ENCODE measurements at places on chromosomes 3 and 15. TPM values are rescaled to one million over a fixed set of nuclear protein-coding genes. Genes with fewer than 3 reads are reported as not detected.

DNA sequence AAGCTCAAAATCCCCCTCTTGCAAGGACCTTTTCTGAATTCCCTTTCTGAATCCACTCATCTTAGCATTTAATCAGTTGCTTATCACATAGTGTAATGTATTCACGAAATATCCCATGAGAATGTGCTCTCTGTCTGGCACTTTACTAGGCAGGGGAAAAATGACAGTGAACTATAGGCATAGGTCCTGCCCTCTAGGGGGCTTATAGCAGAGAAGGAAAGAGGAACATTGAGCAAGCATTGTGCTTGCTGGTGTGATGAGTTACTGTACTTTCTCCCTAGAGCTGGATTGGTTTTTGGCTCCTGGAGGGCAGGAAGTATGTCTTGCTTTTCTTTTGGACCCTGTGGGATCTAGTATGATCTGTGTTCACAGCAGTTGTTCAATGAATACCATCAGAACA, 26.5 kb downstream of the DUOX2 start:
- H3K4me3 ChIP-seq: no peak overlapping the region
- DNase-seq: no peak
- H3K4me1 ChIP-seq: peaks cover 23% of the 10 kb centered on the region
- H3K36me3 ChIP-seq: no peaks in the 10 kb centered on the region
- H3K27ac ChIP-seq: no peak overlapping the region
- peaks cover 22% of the 10 kb centered on the region for H3K27me3 ChIP-seq

- H3K27ac ChIP-seq: no peak overlapping the region
- no peak overlapping the region for H3K4me3 ChIP-seq
- H3K36me3 ChIP-seq: no peaks in the 10 kb centered on the region
- H3K4me1 ChIP-seq: peaks cover 4% of the 10 kb centered on the region
- no peak for DNase-seq
Observed at GRCh38 chr15:53588773-53589172, 170.7 kb downstream of the WDR72 start.

DNA sequence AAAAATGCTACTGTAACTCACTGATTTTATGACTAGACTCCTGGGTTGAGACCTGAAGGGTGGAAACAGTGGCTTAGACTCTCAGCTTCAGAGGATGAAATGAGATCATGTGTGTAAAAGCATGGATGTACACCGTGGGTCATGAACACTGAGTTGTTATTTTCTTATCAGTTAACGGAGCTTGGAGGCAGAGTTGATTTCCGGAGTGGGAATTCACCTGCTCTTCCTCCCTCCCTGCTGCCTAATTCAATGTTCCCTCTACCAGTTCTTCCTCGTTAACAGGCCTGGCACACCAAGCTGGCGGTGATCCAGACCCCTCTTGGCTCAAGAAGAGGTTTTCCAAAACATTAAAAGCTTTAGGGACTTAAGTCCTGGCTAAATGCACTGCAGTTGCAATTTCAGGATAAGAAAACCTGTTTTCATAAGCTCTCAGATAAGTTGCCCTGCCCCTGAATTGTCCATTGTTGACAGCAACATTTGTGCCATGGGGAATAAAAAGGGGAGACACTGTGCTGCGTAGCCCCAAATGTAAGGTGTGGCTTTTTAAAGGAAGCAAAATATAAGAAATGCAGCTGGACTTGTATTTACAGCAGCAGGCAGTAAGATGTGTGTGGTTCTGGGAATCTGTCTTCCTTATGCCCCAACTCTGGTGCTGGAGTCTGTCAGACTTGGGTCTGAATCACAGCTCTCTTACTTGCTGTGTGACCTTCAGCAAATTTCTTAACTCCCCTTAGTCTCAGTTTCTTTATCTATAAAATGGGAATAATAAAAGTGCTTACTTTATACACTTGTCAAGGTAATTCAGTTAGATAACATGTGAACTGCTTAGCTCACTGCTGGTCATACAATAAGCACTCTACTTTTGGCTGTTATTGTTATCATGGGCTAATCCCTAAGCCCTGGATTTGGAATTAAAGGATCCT, 9.9 kb downstream of the PDIA5 start:
- H3K27ac ChIP-seq: no peak overlapping the region
- H3K4me1 ChIP-seq: peaks cover 31% of the 10 kb centered on the region
- no peaks in the 10 kb centered on the region for H3K36me3 ChIP-seq
- no peak for DNase-seq

Gene BNC1
- 3.3 TPM for total RNA-seq

GRCh38 chr3:169665264-169666075, 2.0 kb upstream of the MECOM start:
- peaks cover 19% of the 10 kb centered on the region for H3K4me1 ChIP-seq
- H3K27me3 ChIP-seq: peaks cover 83% of the 10 kb centered on the region
- DNase-seq: peak; percentile 79

Gene TRAT1
- total RNA-seq: not detected

GRCh38 chr3:136802481-136802996, 16.4 kb upstream of the SLC35G2 start:
- H3K27me3 ChIP-seq: no peaks in the 10 kb centered on the region
- no peaks in the 10 kb centered on the region for H3K36me3 ChIP-seq
- H3K27ac ChIP-seq: no peak overlapping the region

Gene SEMA6D
- total RNA-seq: 16.2 TPM

Gene C2CD4A
- total RNA-seq: under 0.01 TPM

DNA sequence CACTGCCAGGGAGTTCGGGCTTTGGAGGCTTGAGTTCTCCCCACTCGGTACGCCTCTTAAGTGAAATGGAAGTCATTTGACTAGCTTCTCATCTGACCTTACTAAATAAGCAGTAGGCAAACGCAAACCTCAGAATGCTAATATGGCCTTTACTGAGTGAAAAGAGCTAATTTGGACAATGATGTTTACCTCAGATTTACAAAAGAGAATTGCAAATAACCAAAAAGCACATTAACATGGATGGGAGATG, 1.6 kb upstream of the RNU6-1 start:
- no peak for DNase-seq
- no peaks in the 10 kb centered on the region for H3K36me3 ChIP-seq
- peaks cover 32% of the 10 kb centered on the region for H3K4me1 ChIP-seq
- H3K27ac ChIP-seq: no peak overlapping the region
- peak overlapping the region; percentile 86 for H3K4me3 ChIP-seq
- peaks cover 10% of the 10 kb centered on the region for H3K27me3 ChIP-seq

Gene TAGLN3
- total RNA-seq: not detected

Gene ALDH1L1
- not detected for total RNA-seq

DNA sequence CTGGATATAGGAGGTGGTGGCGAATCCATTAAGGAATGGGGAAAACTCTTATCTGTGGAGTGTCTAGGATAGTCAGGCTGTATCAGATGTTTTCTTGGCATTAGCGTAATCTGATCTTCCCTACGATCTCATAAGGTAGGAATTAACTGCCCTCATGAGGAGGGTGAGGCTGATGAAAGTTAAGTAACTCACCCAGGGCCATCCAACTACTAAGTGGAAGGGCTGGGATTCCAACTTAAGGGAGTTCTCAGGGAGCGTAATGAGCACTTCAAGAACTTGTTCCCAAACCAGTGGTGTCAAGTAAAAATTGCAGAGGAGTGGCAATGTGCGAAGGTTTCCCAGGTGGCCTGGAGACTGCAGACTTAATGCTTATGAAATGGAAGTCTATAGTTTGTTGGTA, 55.9 kb upstream of the OSBPL11 start:
- H3K4me3 ChIP-seq: no peak overlapping the region
- no peaks in the 10 kb centered on the region for H3K27me3 ChIP-seq
- H3K4me1 ChIP-seq: no peaks in the 10 kb centered on the region
- no peak for DNase-seq
- no peak overlapping the region for H3K27ac ChIP-seq

DNA sequence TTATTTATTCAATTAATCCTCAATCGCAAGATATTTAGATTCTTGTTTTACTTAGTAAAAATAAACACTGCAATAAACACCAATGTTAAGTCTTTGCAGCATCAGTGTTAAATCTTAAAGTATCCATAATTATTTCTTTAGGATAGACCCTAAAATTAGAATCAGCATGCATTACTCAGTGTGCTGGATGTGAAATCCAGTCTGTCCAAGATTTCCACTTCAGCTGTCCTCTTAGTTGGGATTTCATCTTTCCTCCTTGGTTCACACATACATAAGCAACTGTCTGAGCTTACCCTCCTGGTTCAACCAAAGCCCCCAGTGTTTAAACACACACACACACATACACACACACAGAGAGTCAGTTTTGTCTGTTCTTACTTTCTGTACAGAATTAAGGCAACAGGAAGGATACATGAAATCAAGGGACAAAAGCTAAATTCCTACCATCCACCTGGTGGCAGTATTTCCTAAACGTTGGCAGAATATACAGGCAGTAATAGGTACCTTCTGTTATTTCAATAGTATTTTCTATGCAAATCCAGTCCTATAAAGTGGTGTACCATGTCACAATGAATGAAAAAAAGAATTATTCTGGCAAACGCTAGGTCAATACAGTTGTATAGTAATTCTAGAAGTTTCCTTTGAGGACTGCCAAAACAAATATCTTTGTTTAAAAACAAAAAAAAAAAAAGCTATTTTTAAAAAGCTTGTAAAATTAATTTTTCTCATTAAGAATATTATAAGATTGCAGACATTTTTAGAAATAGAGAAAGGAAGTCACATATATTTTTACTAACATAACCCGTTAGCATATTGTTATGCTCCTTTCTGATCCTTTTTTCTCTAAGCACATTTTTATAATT, 27.3 kb upstream of the DMXL2 start:
- H3K27ac ChIP-seq: no peak overlapping the region
- DNase-seq: no peak
- H3K4me3 ChIP-seq: no peak overlapping the region
- peaks cover 3% of the 10 kb centered on the region for H3K4me1 ChIP-seq
- peaks cover 5% of the 10 kb centered on the region for H3K27me3 ChIP-seq

Gene PPIP5K1
- 20.3 TPM for total RNA-seq

- H3K4me1 ChIP-seq: peaks cover 21% of the 10 kb centered on the region
- no peaks in the 10 kb centered on the region for H3K27me3 ChIP-seq
- H3K36me3 ChIP-seq: no peaks in the 10 kb centered on the region
- peak overlapping the region; percentile 17 for H3K27ac ChIP-seq
Observed at GRCh38 chr3:117548600-117548999, 839.0 kb downstream of the TUSC7 start.

DNA sequence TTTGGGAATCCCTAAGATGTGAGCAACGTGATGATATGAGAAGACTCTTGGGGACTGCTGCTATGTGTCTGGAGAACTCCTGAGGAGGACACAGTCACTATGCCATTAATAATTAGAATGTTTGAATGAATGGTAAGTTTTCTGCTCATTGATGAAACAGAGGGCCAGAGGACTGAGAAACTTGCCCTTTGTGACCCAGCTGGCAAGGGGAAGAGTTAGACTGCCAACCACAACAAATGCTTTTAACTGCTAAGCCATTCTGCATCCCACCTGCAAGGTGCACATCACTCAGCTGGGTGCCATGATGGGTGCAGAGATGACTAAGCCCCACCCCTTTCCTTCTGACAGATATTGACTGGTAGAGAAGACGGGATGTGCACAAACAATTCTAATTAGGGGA, 249.6 kb downstream of the THRB start:
- no peak overlapping the region for H3K27ac ChIP-seq
- DNase-seq: no peak
- peaks cover 5% of the 10 kb centered on the region for H3K4me1 ChIP-seq
- no peaks in the 10 kb centered on the region for H3K36me3 ChIP-seq
- H3K4me3 ChIP-seq: no peak overlapping the region

GRCh38 chr15:79529157-79529785, 97.1 kb downstream of the MINAR1 start:
- no peaks in the 10 kb centered on the region for H3K4me1 ChIP-seq
- no peak overlapping the region for H3K4me3 ChIP-seq
- no peak for DNase-seq
- H3K27me3 ChIP-seq: peaks cover 3% of the 10 kb centered on the region
- H3K36me3 ChIP-seq: no peaks in the 10 kb centered on the region

- no peaks in the 10 kb centered on the region for H3K36me3 ChIP-seq
- H3K4me1 ChIP-seq: peaks cover 23% of the 10 kb centered on the region
Observed at GRCh38 chr3:60708191-60708975, 542.9 kb downstream of the FHIT start.

GRCh38 chr3:129619726-129620162, 13.3 kb upstream of the PLXND1 start:
- DNase-seq: peak; percentile 73
- no peak overlapping the region for H3K4me3 ChIP-seq
- peaks cover 21% of the 10 kb centered on the region for H3K4me1 ChIP-seq
- H3K27me3 ChIP-seq: no peaks in the 10 kb centered on the region
- no peak overlapping the region for H3K27ac ChIP-seq
- H3K36me3 ChIP-seq: no peaks in the 10 kb centered on the region

GRCh38 chr3:171977441-171977840, 61.9 kb upstream of the FNDC3B start:
- H3K27me3 ChIP-seq: no peaks in the 10 kb centered on the region
- H3K4me1 ChIP-seq: peaks cover 33% of the 10 kb centered on the region

Gene BTLA
- 0.36 TPM for total RNA-seq

Gene FBXO40
- not detected for total RNA-seq

GRCh38 chr15:67196672-67197363, 57.6 kb downstream of the AAGAB start:
- no peaks in the 10 kb centered on the region for H3K27me3 ChIP-seq
- peaks cover 40% of the 10 kb centered on the region for H3K36me3 ChIP-seq
- H3K4me3 ChIP-seq: no peak overlapping the region

- H3K4me3 ChIP-seq: no peak overlapping the region
- no peaks in the 10 kb centered on the region for H3K27me3 ChIP-seq
Observed at GRCh38 chr3:80643421-80643820, 875.6 kb upstream of the ROBO1 start.

GRCh38 chr3:11099306-11099705, 55.0 kb upstream of the HRH1 start:
- no peak for DNase-seq
- no peaks in the 10 kb centered on the region for H3K36me3 ChIP-seq
- no peaks in the 10 kb centered on the region for H3K27me3 ChIP-seq
- peaks cover 17% of the 10 kb centered on the region for H3K4me1 ChIP-seq

DNA sequence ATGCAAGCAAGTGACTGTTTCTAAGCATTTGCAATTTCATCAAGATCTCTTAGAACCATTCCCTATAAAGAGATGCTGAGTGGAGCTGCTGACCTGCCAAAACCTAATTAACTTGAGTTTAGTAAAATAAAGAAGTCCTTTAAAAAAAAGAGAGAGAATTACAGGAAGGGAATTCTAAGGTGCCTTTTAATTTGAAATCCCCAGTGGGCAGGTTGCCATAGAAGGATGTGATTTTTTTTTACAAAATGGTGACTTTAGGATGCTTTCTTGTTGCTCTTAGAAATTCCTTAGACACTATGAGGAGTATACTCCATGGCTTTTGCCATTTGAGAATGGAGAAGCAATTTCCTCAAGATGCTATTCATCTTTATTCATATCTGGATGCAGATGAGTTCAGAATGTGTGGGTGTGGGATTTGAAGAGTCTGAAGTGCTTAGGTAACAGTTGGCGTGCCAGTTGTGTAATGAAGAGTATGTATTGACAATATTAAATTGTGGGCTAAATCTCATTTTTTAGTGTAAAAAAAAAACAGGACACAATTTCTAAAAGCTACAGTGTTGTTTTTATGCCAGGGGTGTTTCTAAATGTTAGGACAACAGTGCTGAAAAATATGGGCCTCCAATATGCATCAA, 13.6 kb downstream of the LRRC3B start:
- H3K4me1 ChIP-seq: no peaks in the 10 kb centered on the region
- no peaks in the 10 kb centered on the region for H3K27me3 ChIP-seq
- no peak for DNase-seq
- no peaks in the 10 kb centered on the region for H3K36me3 ChIP-seq
- H3K4me3 ChIP-seq: no peak overlapping the region

Gene PRR23A
- total RNA-seq: not detected
